Fibroblast of lung (primary cell): ENCODE measurements at places on chromosomes 7 and 10.

GRCh38 chr7:49432254-49432653, 341.2 kb upstream of the VWC2 start:
- no peak for DNase-seq

DNA sequence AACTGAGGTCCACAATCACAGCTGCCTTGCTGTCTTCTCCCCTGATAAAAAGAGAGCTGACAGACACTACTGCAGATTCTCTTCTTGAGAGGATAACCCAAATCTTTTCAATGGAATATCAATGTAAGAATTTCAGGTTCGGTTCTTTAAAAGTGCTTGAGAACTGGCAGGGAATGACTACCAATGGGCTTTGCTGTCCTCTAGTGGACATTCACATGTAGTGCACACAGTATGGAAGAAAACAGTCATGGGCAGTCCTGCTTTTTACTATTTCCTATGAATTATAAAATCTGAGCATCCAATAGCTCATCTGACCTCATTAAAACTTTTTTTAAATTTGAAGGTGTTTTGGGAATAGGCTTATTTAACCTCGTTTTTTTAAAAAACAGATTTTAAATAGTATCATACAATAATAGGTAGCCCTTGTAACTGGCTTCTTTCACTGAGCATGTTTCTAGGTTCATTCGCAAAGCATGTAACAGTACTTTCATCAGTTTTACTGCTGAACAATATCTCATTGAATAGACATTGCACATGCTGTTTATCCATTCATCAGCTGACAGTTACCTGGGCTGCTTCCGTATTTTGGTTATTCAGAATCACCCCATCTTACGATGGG, 18.3 kb downstream of the FZD9 start:
- DNase-seq = peak; percentile 46

DNA sequence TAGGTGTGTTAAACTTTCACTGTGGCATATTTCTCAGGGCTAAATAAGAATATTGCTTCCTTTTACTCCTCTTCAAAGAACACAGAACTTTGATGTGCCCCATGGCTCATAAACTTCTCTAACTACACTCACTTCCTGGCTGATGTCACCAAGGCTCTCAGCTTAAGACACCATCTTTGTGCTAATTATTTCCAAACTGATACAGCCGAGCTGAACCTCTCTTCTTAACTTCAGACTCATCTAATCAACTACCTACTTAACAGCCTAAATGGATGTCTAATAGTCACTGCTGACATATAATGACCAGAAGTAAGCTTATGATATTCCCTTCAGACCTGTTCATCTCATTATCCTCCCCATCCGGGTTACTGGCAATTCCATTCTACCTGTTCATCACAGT, 3.6 kb downstream of the C10orf67 start:
- DNase-seq = peak; percentile 8

DNA sequence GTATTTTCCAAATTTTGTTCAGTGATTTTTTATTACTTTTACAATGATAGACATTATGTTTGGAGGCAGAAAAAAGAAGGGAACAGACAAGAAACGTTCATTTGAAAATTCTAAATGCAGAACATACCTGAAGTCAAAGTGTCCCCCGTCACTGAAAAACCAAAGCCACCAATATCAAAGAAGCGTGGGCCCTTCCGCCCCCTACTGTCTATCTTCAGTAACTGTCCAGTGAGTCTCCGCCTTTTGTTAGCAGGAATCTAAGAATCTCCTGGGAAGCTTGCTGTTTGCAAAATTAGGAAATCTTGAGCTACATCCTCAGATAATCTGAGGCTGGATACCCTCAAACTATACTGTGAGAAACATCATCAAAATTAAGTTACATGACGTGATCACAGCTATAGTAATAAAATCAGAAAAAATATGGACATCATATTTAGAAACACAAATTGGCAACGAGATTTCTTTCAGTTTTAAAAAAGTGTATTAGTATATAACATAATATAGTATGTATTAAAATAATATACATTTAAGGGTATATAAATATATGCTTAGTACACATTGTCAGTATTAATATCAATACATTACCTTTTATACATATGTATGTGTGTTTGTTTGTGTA, 169.3 kb upstream of the AKR1E2 start:
- peak; percentile 53 for DNase-seq

DNA sequence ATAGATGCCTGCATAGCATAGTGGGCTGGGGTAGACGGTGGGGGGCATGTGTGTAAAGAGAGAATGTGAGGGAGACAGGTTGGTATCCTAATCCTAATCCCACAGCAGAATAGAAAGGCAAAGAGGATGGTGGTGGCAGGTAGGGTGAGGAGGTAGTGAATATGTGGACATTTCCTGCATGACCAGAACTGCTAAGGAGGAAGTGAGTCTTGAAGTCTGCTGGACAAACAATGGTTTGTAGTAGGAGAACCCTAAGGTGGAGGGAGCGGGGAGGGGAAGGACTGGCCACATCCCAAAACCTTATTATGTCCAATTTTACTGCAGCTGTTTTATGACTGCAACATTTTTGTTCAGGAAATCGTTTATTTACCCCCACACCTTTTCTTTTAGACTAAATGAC, 279.7 kb downstream of the AUTS2 start:
- DNase-seq = no peak

GRCh38 chr10:34789966-34790506, 25.1 kb downstream of the PARD3 start:
- no peak for DNase-seq

DNA sequence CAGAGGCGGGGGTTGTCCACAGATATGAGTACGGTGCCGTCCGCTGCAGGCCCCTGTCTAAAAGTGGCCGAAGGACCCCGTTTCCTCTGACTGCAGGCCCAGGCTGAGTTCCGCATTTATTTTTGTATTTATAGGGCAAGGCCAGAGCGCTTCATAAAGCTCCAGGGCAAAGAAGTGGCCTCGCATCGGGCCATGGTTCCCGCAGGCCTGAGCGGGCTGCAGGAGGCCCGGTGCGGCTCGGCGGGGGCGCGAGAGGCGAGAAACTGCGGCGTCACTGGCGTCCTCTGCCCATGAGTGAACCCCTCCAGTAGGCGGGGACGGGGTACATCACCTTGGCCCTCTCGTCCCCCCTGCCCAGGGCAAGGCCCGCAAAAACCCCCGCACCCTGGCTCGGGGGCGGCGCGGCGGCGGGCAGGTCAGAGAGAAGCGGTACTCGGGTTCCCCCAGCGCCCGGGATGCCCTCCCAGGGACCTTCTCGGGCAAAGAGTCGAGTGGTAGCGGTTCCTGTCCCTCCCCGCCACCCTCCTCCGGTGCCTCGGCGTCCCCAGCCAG, 355.7 kb downstream of the DNAJB6 start:
- DNase-seq = no peak

- DNase-seq = peak; percentile 10
Measured at GRCh38 chr7:7148798-7149481, 33.4 kb upstream of the C1GALT1 start.

- DNase-seq = no peak
Measured at GRCh38 chr10:70430493-70431445, 10.7 kb downstream of the NODAL start.

GRCh38 chr10:71212318-71213126, at the start of gene UNC5B:
UNC5B (plus strand) TSS chr10:71212570; CDS start chr10:71212986, 416 bp downstream.
- peak; percentile 90 for DNase-seq

GRCh38 chr7:18235819-18236218, 208.2 kb upstream of the PRPS1L1 start:
- DNase-seq = no peak

DNA sequence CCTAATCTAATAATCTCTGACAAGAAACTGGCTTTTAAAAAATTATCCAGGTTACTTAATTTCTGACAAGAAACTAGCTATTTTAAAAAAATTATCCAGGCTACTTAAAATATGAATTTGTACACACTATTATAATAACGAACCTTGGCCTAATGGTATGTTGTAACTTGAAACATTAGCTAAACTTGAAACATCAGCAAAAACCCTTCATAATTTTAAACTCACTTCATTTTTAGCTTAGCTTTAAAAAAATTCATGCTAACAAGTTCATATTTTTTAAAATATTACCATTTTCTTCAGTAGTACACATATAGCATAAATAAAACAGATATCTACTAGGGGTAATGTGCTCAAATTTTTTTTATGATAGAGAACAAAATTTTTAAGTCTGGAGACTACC, 35.6 kb downstream of the BRAF start:
- DNase-seq = no peak
